ENCODE measurements at places on chromosomes 7 and 10. TPM values are rescaled to one million over a fixed set of nuclear protein-coding genes. Genes with fewer than 3 reads are reported as not detected.

The SYT15B gene
- polyA plus RNA-seq: 2.1 TPM

The EVX1 gene
- polyA plus RNA-seq: 0.08 TPM

The TMEM229A gene
- polyA plus RNA-seq: not detected

The SUN3 gene
- not detected for polyA plus RNA-seq

The CPEB3 gene
- polyA plus RNA-seq: 0.41 TPM

The XPNPEP1 gene
- 32.5 TPM for polyA plus RNA-seq

The SPDYE6 gene
- not detected for polyA plus RNA-seq

The CALN1 gene
- polyA plus RNA-seq: not detected

The GSTK1 gene
- 92.9 TPM for polyA plus RNA-seq

The MACC1 gene
- polyA plus RNA-seq: not detected

The GRM3 gene
- not detected for polyA plus RNA-seq

The CDK6 gene
- polyA plus RNA-seq: 16.1 TPM

The NKX1-2 gene
- polyA plus RNA-seq: 0.08 TPM

The ASB15 gene
- not detected for polyA plus RNA-seq

DNA sequence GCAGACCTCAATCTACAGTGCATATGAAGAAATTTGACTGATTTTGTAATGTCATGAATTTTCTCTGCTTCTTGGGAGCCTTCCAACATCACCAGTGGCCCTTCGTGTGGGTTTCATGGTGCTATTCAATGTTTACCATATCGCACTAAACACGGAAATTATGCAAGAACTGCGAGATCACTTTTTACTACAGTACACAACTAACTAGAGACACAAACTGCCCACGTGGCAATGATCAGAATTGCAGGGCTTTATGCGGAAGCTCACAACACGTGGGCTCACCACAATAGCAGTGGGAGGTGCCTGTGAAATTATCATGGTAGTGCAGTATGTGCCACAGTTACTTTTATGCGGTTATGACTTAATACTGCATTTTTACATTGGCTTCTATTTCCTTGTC, 449.7 kb upstream of the KLF6 start:
- DNase-seq: peak; percentile 23

DNA sequence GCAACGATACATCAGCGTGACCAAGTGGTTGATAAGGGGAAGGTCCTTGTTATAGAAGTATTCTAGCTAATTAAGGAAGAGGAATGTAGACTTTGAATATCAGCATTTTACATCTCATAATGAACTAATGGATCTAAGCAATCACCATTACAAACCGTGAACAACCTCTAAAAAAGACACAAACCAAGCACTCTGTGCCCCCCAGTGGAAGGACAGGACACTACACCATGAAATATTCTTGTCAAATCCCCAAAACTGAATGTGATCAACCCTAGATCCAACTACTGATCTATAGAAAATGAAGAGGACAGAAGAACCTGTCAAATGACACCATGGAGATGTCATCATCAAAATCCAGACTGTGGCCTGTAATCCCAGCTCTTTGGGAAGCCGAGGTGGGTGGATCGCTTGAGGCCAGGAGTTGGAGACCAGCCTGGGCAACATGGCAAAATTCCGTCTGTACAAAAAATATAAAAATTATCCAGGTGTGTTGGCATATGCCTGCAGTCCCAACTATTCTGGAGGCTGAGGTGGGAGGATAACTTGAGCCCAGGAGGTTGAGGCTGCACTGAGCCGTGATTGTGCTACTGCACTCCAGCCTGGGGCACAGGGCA, 111.3 kb upstream of the CARD11 start:
- DNase-seq: peak; percentile 45

- peak; percentile 32 for DNase-seq
Measured at GRCh38 chr10:102540023-102540422, 36.3 kb downstream of the SUFU start.

- no peak for DNase-seq
Measured at GRCh38 chr10:88253622-88254021, 329.5 kb downstream of the RNLS start.

- DNase-seq: no peak
Measured at GRCh38 chr10:3419719-3420495, 247.3 kb upstream of the PITRM1 start.

DNA sequence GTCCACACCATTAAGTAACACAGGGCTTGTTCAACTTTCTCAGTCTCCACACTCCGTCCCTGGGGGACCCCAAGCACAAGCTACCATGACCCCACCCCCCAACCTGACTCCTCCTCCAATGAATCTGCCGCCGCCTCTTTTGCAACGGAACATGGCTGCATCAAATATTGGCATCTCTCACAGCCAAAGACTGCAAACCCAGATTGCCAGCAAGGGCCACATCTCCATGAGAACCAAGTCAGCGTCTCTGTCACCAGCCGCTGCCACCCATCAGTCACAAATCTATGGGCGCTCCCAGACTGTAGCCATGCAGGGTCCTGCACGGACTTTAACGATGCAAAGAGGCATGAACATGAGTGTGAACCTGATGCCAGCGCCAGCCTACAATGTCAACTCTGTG, 81.1 kb upstream of the SAMD8 start:
- DNase-seq: no peak

DNA sequence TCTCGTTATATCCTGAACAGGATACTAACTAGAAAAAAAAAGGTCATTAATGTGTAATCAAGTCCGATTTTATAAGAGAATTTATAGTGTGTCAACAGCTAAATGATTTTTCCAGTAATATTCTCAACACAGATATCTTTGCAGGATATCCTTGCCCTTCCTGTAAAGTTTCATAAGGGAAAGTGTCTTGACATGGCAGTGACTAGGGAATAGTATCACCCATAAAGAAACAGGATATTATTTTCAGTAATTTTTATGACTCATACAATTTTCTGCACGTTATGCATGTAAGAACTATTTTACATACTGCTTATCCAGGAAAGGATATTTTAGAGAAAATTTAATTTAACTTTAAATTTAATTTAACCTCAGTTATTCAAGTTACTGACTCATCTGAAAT, 19.5 kb upstream of the PNLIP start:
- no peak for DNase-seq

DNA sequence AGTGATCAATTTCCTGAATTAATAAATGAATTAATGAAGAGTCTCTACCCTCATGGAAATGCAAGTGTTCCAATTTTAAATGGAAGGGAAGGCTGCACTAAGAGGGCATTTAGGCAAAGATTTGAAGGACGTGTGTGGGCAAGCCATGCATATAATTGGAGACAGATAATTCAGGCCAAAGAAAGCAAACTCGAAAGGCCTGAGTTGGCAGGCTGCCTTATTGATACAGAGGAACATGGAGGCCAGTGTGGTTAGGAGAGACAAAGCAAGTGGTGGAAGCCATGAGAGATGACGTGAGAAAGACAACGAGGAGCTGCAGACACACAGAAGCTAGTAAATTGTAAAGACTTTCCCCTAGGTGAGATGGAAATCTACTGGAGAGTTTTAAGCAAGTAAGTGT, 15.4 kb upstream of the PCLO start:
- DNase-seq: no peak

- no peak for DNase-seq
Measured at GRCh38 chr10:102799691-102800471, 37.3 kb downstream of the CYP17A1 start.

- no peak for DNase-seq
Measured at GRCh38 chr7:4683884-4684565, 1.9 kb downstream of the FOXK1 start.

GRCh38 chr7:121307021-121307574, 21.7 kb upstream of the WNT16 start:
- DNase-seq: no peak

DNA sequence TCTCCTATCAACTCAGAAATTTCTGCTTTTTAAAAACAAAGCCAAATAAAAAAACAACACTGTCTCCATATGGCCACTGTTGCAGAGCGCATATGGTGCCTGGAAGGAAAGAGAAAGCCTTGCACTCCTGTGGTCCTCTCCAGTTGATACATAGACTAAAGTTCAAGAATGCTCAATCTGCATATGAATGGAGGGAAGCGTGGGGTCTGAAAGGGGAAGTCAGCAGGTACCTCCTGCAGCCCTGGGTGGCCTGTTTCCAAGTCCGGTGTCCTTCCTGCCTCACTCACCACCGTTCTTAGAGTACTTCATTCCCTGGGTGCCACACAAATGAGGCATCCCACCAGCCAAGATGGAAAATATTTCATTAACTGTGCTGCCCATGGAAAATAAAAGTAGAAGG, 138.3 kb upstream of the PALS2 start:
- DNase-seq: no peak

- no peak for DNase-seq
Measured at GRCh38 chr10:130737621-130738020, 573.9 kb downstream of the TCERG1L start.

DNA sequence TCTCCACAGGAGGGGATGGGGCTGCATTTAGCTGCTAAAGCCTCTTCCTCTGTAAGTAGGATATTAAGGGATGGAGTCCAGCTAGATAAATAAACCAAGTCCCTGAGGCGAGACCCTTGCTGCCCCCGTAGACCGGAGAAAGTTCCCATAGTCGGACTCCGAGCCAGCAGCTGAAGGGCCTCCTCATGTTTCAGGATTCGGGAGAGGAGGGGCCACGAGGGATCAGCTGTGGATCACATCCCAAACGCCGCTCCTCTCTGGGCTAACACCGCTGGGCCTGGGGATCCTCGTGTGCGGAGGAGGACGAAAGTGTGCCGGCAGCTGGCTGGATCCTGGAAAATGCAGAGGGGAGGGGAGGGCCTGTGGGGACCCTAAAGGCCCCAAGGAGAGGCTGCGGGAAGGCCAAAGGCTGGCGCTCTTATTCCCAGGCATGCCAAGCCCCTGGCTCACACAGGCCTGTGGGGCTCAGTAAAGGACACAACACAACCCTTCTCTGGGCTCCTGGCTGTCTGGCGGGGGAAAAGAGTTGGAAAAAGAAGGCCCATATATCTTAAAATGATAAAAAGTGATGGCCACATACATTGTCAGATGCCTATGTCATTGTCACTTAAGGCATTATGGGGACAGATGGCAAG, 82.5 kb upstream of the TMEM72 start:
- DNase-seq: no peak

GRCh38 chr10:34791947-34792346, 23.1 kb downstream of the PARD3 start:
- DNase-seq: no peak

DNA sequence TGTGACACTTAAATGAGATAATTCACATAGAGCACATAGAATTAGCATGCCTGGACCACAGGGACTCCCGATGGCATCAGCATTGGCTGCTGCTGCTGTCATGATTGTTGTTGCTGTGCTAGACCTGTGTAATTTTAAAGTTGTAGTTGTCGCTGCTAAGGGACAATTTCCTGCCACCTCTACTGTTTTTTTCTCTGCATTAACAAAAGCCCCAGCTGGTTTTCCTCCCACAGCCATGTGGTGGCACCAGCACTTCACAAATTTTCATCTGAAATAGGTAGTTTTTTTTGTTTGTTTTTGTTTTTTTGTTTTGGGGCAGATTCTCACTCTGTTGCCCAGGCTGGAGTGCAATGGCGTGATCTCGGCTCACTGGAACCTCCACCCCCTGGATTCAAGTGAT, 25.4 kb upstream of the PRXL2A start:
- DNase-seq: peak; percentile 36

DNA sequence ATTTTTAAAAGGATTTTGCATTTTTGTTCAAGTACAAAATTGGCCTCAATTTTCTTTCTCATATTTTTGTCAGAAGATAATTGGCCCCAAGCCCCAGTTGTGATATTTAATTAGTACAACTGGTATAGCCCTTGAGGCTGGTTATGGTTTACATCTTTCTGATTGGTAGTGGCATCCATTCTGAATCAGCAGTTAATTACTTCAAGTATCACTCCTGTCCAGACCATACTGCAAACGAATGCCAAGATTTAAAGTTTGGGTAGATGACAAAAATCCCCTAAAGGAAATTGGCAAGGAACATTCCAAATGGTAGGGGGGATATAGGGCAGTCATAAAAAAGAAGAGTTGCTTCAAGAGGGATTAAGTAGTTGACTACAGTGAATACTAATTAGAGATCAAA, 23.1 kb downstream of the MYPN start:
- no peak for DNase-seq

DNA sequence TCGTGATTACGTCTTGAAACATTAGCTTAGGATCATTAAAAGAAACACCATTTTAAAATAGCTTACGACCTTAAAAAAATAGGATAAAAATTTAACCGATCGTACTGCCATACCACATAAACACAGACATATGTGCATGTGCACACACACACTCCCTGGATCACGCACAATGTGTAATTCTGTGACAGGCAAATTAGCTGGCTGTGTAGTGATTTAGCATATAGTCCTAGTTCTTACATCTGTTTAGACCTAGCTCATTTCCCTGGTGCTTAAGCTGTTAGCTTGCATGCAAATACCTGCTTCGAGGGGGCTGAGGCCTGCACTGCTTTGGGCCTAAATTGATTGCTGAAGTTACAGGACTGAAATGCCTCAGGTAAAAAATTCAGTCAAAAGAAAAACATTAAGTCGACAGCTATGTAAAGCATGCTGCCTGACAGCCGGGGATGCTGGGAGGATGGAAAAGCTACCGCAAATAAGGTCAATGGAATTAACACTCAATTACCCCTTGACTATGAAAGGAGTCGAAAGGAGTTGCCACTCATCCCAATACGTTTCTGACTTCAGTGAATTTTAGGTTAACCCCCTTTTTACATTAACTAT, 267.1 kb upstream of the FZD8 start:
- no peak for DNase-seq
